Muscle of back (tissue), 13 donors: ENCODE measurements at places on chromosomes 2 and 18. TPM values are rescaled to one million over a fixed set of nuclear protein-coding genes. Genes with fewer than 3 reads are reported as not detected.
A peak's percentile ranks its signal among the peaks of the same experiment; 100 is the strongest.

GRCh38 chr2:40034198-40034597, 255.1 kb upstream of the THUMPD2 start:
- no peak for DNase-seq

DNA sequence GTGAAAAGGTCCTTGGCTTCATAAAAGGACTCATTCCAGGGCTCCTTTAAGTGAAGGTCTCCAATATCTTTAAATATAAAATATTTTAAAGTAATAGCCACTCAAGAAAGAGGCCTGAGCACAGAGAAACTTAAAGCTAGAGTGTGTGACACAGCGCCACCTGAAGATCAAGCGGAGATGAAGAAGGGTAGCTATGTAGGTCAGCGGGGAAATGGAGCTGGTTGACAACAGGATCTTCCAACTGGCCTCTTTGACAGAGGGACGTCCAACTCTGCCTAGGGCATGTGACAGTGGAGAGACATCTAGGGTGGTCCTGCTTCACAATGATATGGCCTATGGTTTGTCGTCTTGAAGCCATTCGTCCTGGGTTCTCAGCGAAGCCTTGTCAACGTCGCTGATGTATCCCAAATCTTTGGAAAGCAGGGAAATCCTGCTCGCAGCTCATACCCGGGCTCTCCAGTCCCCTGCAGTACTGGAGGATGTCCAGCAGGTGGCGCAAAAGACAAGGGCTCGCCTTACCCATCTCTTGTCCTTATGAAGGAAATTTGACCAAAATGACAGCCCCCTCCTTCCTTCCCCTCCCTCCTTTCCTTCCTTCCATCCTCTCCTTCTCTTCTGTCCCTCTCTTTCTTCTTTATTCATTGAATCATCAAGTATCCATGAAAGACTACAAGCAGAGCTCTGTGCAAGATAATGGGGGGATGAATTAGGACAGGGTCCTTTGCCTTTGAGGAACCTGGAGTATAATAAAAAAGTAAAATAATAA, 59.6 kb downstream of the LONRF2 start:
- peak; percentile 47 for DNase-seq

DNA sequence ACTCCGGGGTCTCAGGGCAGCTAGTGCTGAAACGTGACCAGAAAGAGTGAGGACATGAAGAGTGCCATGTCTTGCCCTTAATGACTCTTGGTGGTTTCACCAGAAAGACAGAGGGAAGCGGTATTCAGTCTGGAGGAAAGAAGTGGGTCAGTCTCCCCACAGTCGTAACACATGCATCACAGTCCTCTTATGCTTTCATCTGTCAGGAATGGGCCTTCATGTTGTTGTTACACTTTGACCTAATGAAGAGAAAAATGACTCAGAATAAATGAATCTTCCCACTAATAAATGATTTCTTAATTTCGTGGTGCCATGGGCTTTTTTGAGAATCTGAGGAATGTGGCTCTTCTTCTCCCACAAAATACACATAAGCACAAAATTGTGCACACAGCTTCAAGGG, 103.2 kb downstream of the SLC8A1 start:
- DNase-seq: no peak

Gene SMAD7
- polyA plus RNA-seq: 16.0 TPM

- no peak for DNase-seq
These were observed 31.6 kb upstream of the DLX2 start for GRCh38 chr2:172134270-172134669.

Gene ID2
- polyA plus RNA-seq: 36.3 TPM

Gene ONECUT2
- polyA plus RNA-seq: 1.1 TPM
